ENCODE measurements at places on chromosomes 1 and 21. TPM values are rescaled to one million over a fixed set of nuclear protein-coding genes. Genes with fewer than 3 reads are reported as not detected.

The KRTAP21-2 gene
- not detected for total RNA-seq

GRCh38 chr21:32713726-32714125 is 14.1 kb downstream of the SYNJ1 start:
- no peaks in the 10 kb centered on the region for H3K36me3 ChIP-seq
- no peaks in the 10 kb centered on the region for H3K27me3 ChIP-seq
- H3K4me3 ChIP-seq, result no peak overlapping the region

- no peaks in the 10 kb centered on the region for H3K36me3 ChIP-seq
- no peak for DNase-seq
- no peaks in the 10 kb centered on the region for H3K4me1 ChIP-seq
- H3K4me3 ChIP-seq, result no peak overlapping the region
- no peaks in the 10 kb centered on the region for H3K27me3 ChIP-seq
Measured at GRCh38 chr21:17492415-17493168, 20.3 kb upstream of the CXADR start.

- H3K27me3 ChIP-seq, result no peaks in the 10 kb centered on the region
- H3K4me1 ChIP-seq, result no peaks in the 10 kb centered on the region
- H3K27ac ChIP-seq, result no peak overlapping the region
- H3K36me3 ChIP-seq, result no peaks in the 10 kb centered on the region
- H3K4me3 ChIP-seq, result no peak overlapping the region
Measured at GRCh38 chr1:245383396-245384330, 228.9 kb downstream of the KIF26B start.

- no peak for DNase-seq
- H3K27me3 ChIP-seq, result no peaks in the 10 kb centered on the region
- H3K4me1 ChIP-seq, result peaks cover 11% of the 10 kb centered on the region
- H3K36me3 ChIP-seq, result no peaks in the 10 kb centered on the region
- H3K4me3 ChIP-seq, result no peak overlapping the region
Measured at GRCh38 chr21:29187944-29188343, 57.5 kb downstream of the MAP3K7CL start.

DNA sequence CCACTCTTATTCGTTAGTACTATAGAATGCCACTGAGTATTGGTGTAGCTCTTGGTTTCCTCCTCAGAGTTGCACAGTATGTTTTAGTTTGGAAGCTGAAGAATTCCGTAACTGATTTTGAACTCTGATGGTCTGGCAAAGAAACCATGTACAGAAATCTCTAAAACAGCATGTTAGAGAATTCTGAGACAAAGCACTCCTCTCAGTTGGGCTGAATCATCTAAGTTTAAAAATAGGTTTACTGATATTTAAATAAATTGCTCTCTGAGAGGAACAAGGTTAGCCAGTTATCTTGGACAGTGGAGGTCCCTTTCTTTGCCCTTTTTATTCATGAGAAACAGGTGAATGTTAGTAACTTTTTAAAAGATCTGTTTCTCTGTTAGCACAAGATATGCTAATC is 43.8 kb downstream of the NCF2 start:
- H3K36me3 ChIP-seq, result peaks cover 7% of the 10 kb centered on the region
- no peak overlapping the region for H3K27ac ChIP-seq
- no peaks in the 10 kb centered on the region for H3K27me3 ChIP-seq

- H3K4me3 ChIP-seq, result no peak overlapping the region
- no peak overlapping the region for H3K27ac ChIP-seq
- H3K36me3 ChIP-seq, result no peaks in the 10 kb centered on the region
Measured at GRCh38 chr1:113369040-113369439, 21.3 kb upstream of the MAGI3 start.
